ENCODE measurements at places on chromosomes 5 and 9.

GRCh38 chr5:58405175-58405574 lies 54.7 kb downstream of the PLK2 start:
- no peak for DNase-seq

- no peak for DNase-seq
Measured at GRCh38 chr9:38079461-38080031, 10.5 kb upstream of the SHB start.

- no peak for DNase-seq
Measured at GRCh38 chr5:5558638-5559527, 136.4 kb downstream of the ICE1 start.

DNA sequence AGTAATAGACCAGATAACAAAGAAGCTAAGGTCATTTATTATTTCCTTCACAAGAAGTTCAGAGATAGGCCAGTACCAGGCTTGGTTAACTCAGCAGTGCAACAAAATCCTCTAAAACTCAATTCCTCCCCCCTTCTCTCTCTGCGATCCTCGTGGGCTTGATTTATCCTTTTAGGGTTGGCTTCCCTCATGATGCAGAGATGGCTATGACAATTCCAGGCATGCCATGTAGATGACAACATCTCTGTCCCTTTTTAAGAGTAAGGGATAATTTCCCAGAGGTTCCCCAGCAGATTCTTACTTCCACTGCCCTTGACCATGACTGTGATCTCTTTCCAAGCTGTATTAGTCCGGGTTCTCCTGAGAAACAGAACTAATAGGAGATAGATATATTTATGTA lies 28.7 kb upstream of the DAP start:
- DNase-seq, result no peak

DNA sequence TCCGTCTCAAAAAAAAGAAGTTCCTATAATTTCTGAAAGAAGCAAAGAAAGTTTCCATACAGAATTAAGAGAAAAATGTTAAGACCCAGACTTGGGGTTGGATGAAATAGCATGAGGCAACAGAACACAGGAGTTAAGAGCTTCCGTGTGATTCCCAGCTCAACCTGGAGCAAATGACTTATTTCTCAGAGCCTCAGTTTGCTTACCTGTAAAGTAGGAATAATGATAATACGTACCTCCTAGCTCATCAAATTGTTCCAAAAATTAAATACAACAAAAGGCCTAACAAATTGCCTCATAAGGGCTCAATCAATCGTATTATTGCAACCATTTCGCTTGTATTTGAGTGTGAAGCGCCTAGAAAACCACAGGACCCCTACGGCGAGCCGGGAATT lies 600 bp upstream of the GPR107 start:
- DNase-seq, result no peak

- no peak for DNase-seq
Measured at GRCh38 chr5:164356790-164357189, 851.4 kb downstream of the MAT2B start.

DNA sequence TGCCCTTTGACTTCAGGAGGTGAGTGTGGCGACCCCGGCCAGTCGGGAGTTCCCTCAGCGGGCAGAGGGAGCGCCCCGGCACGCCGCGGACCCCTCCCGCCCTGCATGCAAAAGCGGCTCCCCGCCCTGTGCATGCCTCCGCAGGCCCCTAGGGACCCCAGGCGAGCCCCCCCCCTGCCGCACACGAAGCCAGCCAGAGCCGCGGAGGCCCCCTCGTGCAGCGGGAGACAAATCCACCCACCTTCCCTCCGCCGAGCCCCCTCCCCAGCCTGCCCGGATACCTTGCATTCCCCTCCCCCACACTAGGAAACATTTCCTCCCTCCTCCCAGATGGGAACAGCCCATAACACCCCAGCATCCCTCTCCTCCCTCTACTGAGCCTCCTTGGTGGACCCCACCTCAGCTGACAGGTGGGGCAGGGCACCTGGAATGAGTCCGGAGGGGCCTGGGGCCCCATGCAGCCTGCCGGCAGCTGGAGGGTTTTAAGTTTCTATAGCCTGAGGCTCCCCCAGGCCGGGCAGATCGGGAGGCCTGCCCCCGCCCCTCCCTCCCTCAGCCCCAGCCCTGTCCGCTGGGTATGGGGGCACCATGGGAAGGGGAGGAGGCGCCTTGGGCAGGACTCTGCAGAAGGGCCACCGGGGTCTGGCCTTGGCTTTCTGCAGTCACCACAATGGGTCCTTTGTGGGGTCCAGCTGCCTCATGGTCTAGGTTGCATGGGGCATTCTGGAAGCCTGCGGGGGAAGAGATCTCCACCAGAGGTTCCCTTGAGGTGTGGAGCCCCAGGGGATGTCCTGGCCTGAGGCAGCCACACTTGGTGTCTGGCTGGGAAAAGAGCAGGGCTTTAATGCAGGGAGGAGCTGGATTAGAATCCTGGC lies 601 bp downstream of the ERGIC1 start:
- DNase-seq, result no peak

DNA sequence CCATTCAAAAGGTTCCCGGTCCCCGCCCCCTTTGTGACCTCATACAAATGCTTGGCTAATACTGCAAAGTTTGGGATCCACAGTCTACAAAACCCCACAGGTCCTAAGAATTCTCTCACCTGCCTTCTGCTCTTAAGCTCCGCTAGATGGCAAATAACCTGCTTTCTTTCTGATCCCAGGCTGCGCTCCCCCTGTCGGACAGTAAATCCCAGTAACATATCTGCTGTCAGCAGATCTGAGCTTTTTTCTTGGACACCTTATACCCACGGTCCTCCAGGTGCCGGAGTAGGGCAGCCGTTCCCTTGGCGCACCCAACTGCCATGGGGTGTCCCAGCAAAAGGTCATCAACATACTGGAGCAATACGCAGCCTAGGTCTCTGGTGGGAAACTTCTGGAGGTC lies 39.0 kb upstream of the PPP1R26 start:
- no peak for DNase-seq

- peak; percentile 26 for DNase-seq
Measured at GRCh38 chr5:123610665-123611405, 98.9 kb downstream of the CSNK1G3 start.

- no peak for DNase-seq
Measured at GRCh38 chr5:83414601-83415000, 56.9 kb upstream of the VCAN start.

DNA sequence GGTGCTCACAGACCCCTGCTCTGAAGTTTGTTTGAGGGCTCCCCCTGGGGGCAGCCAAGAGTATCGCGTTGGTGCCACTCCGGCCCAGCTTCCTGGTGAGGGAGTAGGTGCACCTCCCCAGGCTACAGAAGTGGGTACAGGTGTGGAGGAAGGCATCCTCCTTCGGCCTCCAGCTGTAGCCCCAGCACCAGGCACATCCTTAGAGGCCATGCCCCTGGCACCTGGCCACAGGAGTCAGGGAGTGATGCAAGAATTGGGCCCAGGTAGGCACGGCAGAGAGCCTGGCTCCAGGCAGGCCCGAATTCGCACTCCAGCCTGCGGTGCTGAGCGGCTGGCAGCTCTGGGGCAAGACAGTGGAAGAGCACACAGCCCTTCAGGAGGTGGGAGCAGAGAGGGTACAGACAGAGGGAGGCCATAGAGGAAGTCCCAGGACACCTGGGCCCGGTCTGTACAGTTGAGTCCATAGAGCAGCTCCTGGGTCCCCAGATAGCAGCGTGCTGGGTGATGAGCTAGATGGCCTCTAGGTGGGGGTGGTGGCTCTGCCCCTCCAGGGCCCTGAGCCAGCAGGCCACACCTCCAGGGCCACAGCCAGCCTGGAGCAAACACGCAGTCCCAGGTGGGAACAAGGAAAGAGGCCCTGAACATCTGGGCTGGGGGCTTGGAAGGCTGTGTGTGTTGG lies 2.4 kb downstream of the SAPCD2 start:
- peak; percentile 66 for DNase-seq

DNA sequence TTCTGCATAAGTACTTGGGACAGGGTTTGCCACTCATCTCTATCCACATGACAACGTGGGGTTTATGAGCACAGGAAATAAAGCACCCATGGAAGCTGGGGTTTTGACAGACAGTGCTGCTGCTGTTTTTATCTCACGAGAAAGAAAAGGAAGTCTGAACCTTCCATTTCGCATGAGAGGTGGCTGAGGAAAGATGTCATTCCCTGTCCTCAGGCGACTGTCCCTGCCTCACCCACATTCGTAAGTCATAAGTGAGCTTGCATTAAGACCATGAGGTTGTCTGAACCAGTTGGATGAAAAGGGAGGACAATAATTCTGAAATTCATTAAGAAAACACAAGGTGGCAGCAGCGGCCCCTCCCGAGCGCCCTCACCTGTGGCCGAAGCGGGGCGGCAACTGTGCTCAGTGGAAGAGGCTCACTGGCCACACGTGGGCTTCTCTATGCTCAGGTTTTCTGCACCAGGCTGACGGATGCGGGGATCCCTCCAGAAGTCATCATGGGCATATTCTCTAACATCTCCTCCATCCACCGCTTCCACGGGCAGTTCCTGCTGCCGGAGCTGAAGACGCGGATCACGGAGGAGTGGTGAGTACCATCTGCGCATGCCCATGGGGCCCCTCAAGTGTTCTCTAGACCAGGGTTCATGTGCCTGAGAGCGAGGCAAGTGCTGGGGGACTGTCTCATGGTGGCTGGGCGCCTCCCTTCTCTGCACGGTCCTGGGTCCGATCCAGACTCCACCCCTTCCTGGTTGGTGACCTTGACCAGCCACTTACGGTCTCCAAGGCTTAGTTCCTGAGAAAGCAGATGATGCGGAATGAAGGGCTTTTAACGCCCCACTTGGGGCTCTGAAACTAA lies 54.7 kb upstream of the SUSD3 start:
- peak; percentile 50 for DNase-seq

DNA sequence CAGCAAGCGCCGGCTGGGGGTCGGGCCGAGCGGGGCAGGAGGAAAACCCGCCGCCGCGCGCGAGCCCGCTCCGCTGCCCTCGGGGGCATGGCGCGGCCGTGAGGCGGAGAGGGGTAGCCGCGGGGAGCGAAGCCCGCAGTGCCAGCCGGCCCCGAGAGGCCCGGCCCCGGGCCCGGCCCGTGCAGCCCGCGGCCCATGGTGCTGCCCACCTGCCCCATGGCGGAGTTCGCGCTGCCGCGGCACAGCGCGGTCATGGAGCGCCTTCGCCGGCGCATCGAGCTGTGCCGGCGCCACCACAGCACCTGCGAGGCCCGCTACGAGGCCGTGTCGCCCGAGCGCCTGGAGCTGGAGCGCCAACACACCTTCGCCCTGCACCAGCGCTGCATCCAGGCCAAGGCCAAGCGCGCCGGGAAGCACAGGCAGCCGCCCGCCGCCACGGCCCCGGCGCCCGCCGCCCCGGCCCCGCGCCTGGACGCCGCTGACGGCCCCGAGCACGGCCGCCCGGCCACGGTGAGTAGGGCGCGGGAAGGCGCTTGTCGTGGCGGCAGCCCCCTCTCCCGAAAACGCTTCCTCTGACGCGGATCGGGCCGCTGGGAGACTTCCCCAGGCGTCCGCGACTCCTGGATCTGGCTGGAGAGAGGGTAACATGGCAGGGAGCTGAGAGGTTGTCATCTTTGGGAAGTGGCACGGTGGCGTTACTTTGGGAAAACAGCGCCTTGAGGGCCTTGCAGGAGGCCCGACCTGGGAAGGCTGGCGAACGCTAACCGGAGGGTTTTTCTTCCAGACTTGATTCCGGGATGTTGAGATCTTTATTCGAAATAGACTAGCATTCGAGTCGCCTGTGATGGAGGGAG lies 523 bp downstream of the MAML1 start:
- peak; percentile 48 for DNase-seq

DNA sequence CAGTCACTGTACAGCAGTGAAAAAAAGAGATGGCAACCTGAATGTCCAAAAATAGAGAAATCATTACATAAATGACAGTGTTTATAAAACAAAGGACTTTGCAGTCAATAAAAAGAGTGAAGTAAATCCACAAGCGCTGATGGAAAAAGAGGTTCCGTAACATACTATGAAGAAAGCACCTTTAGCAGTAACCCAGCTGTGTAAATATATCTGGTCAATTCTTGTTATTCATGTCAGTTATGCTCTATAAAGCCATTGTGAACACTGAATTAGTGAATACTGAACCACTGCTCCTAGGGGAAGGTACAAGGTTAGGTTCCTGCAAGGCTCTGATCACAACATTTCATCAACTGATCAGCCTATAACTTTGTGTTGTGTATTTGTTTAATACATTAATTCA lies 39.5 kb downstream of the CCNJL start:
- DNase-seq, result no peak

DNA sequence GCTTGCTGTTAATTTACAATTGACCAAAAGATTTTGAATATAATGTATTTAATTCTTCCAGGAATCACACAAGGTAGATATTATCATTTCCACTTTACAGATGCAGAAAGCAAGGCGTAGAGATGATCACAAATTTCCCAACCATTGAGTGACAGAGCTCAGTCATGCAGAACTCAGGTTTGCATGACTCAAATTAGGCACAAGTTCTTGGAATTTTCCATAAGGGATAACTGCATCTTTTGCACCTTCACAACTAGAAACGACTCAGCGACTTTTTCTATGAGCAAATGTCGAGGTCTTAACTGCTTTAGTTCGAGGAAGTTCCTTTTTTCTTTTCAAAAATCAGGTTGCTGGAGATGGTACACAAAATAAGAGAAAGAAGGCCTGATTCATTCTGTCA lies 265.5 kb upstream of the PAPPA start:
- DNase-seq, result no peak

- DNase-seq, result no peak
Measured at GRCh38 chr9:6538666-6539071, 106.9 kb downstream of the GLDC start.

DNA sequence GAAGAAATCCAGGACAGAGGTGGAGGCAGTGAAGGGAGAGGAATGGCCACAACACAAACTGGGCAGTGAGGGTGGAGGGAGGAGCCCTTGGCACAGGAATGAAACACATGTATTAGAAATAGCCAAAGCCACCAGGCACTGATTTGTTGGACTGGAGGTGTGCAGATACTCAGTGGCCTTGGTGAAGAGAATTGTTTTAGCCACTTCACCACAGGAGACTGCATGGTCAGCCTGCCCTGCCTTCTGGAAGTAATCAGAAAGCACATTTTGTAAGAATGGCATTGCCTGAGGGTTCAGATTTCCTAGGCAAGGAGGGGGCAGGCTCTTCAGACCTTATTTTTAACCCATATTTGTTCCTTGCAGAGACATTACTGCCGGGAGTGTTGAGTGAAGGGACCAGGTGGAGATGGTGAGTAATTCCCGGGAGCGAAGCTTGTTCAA lies 2.2 kb downstream of the SGCD start:
- no peak for DNase-seq

DNA sequence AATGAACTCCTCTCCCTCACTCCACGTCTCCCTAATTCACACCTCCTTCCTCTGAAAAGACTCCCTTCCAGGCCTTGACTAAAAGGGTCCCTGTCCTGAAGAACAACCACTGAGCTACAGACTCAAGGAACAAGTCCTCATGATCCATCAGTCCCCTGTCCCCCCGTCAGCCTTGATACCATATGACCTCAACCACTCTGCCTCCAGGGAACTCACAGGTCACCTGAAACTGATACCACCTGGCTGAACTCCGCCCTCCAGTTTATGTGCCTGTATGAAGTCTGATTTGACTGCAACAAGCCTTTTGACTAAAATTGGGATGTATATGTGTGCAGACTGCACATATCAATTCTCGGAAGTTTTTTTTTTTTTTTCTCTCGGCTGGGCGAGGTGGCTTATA lies 88.7 kb downstream of the UGCG start:
- DNase-seq, result no peak

Data from T-helper 1 cell (primary cell).